ENCODE measurements at places on chromosomes 7 and 10.

GRCh38 chr7:24727154-24728120, 29.8 kb downstream of the GSDME start:
- DNase-seq = no peak

- no peak for DNase-seq
Measured at GRCh38 chr7:81002421-81002820, 83.6 kb upstream of the SEMA3C start.

GRCh38 chr7:67423065-67423464, 426.4 kb downstream of the TYW1 start:
- no peak for DNase-seq

GRCh38 chr10:131116991-131117375, 194.5 kb downstream of the TCERG1L start:
- no peak for DNase-seq

- DNase-seq = no peak
Measured at GRCh38 chr10:17878896-17879295, 69.7 kb downstream of the MRC1 start.

- no peak for DNase-seq
Measured at GRCh38 chr7:90536449-90536848, 59.7 kb upstream of the CDK14 start.

DNA sequence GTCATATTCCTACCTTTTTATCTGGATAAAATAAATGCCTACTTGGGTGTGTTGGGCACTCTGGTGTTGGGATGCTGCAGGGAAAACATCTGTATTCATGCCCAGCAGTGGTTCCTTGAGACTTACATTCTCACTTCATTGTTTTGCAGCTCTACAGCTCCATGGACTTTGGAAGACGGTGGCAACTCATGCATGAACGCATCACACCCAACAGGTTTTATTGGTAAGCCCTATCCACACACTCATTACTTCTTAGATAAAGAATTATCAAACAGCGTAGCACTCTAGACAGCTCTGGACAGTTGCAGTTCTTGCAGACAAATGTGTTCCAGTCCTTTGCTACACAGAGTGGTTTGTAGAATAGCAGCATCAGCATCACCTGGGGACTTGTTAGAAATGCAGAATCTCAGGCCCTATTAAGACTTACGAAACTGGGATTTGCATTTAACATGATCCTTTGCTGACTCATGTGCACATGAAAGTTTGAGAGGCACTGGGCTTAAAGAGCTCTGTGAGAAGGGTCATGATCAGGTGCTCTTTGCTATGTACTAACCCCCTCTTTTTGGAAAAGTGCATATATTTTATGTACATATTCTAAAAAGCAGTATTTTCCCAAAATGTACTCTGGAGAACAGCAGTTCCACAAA, 401.9 kb downstream of the SORCS3 start:
- no peak for DNase-seq

- DNase-seq = no peak
Measured at GRCh38 chr10:94357193-94357592, 5.5 kb downstream of the NOC3L start.

DNA sequence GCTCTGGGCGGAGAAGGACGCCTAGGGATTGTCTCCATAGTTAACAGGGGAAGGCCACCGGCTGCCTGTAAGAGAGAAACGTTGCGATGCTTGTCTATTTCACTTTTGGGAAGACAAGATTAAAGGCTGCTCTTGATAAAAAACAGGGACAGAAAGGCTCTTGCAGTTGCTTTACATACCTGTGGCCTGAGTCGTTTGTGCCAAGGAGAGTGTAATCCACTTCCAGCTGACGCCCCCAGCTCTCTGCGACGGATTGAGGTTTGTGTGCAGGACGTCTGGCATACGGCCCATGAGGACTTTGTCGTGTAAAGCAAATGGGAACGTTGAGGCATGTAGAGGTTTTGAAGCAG, 1.1 kb downstream of the MAP3K8 start:
- no peak for DNase-seq

GRCh38 chr10:27252267-27253000, 11.8 kb upstream of the ACBD5 start:
- peak; percentile 85 for DNase-seq

DNA sequence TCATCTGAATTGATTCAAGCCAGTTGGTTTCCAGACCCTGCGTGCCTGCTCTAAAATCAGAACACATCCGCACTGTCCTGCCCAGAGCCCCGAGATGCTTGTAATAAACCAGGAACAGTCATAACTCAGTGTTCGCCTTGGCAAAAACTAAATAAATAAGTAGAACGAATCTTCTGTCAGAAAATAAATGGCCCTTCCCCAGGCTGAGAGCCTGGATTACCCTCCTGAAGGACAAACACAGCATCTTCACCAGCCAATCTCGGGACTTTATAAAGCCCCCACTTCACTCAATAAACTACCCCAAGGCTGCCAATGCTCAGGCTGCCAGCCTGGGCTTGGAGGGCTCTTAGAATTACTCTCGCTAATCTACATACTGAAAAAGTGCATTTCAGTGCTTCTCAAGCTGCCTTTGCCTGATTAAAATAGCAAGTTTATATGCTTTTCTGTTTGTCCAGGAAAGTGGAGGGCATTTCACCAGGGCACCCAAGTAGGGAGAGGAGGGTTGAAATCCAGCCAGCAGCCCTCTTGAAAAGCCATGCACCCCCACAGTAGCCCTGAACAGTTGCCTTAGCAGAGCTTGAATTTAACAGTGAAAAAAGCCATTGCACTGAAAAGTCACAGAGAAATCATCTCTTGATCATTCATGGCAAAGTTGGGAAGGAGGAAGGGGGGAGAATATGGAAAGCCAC, 136.6 kb downstream of the CALN1 start:
- DNase-seq = no peak

DNA sequence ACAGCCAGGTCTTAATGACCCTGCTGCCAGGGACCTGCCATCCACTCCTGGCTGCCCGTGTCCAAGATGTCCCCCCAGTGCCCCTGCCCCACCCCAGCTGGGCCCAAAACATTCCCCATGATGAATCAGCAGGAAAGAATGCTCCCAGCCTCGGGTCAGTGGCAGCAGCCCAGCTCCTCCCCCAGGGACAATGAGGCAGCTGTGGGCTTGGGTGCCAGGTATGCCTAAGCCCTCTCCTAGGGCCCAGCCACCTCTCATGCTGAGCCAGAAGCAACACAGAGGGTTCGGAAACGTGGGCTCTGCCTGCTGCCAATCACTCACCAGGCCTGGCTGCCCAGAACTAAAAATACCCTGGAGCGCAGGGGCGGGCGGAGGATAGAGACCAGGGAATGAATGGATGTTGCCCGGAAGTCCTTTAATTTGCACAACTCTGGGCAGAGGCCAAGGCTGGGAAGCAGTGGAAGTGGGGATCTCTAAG, 1.5 kb upstream of the LOXL4 start:
- DNase-seq = no peak

- no peak for DNase-seq
Measured at GRCh38 chr7:44325811-44326241, 432 bp upstream of the CAMK2B start.

DNA sequence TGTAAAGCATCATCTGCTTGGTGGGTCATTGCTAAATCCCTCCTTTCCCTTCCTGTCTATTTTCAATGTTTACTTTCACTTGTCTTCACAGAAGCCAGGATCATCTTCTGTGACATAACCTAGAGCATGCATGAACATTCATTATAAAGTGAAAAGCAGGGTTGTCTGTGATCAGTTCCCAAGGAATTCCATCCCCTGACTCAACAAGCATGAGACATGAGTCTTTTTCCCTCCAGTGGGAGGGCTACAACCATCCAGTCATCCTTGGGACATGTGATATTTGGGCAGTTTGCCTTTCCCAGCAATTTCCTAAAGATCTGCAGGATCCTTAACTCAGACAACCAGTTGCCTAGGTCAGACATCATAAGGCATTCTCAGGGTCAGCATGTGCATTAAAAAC, 166.3 kb upstream of the TMEM196 start:
- DNase-seq = no peak

DNA sequence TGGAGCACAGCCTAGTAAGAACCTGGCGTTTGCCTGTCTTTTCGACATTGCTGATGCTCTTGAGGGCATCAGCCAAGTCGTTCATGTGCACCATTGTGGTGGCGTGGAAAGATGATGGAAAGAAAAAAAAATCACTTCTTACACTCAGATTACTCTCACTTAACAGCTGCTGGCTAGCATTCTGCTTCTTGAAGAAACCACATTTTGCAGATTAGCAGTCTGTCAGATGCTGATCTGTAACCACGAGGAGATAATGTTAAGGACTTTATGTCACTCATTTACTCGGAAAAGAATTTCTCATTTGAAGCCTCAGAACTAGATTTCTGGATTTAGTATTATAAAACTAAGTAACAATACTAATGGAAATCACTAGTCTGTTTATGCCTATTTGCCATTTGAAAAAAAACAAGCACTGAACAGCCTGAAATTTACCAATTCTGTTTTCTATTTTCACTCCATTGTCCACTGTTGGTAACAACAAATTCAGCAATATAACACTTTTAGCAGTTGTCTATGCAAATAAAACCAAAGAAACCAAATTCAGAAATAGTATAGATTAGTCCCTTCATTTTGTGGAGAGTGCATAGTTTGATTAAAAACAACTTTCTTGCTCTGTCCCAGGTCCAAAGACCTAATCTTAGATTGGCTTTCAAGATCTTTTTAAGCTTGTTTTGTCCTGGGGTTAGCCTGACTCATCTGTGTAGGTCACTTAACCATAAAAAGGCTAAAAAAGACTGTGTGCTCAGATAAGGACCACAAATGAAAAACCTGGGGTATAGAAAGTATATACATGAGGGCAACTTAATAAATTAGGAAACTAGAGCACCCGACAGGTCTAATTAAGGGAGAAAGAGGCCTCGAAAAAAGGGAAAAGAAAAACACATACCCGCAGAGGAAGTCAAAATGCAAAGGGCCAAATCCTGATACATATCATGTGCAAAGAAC, 67.5 kb downstream of the NT5C2 start:
- peak; percentile 80 for DNase-seq

DNA sequence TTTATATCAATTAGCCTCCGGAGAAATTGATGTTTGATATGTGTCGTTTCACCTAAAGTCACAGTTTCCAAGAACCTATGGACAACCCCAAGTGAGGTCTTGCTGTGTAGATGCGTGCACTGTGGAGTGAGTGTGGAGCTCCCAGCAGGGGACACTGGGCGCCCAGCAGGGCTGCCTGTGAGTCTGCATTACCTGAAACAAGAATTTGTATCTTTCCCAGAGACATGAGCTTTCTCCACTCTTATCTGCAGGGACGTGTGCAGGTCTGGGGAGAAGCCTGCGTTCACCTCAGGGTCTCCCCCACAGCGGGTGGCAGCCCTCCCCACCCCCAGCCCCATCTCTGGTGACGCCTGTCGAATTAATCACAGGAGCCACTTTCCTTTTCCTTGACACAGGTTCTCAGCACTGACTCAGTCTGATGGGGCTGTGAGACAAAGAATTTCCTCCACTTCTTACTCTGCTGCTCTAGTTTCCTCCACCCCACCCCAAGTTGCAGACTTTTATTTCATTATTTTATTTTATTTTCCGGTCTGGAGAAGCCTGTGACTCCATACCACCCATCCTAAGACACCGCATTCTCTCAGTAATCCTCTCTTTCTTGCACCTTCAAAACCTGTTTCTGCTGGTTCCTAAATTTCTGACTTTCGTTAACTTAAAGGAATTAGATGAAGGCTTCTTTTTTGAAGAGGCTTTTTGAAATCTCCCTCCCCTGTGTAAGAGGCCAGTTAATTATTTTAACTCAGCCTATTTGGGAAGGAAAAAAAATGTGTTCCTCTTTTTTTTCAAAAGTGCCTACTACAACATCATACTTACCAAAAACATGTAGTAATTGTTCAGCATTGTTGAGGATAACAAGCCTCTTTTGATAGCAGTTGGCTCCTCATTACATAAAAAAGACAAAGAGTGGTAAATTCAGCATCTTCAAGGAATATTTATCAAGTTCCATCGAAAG, 17.0 kb upstream of the INSIG1 start:
- DNase-seq = no peak

- DNase-seq = no peak
Measured at GRCh38 chr10:110759523-110759922, 112.2 kb upstream of the PDCD4 start.

DNA sequence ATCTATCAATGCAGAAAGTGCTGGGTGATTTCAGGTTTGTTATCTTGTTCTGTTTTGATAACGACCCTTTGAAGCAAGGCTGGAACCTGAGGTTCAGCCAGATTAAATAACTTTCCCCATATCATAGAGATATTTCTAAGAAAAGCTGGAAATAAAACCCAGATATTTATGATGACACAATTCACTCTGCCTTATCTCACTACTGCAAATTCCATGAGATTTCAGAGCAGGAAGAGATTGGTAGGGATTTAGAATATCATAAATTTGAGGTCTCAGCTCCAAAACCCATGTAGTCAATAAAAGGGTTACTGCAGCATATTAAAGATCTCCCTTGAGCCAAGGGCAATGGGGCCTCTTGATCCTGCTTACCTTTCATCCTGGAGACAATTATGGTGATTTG, 692.5 kb upstream of the IGFBP3 start:
- no peak for DNase-seq

- DNase-seq = no peak
Measured at GRCh38 chr7:19091550-19092200, 25.8 kb downstream of the TWIST1 start.

DNA sequence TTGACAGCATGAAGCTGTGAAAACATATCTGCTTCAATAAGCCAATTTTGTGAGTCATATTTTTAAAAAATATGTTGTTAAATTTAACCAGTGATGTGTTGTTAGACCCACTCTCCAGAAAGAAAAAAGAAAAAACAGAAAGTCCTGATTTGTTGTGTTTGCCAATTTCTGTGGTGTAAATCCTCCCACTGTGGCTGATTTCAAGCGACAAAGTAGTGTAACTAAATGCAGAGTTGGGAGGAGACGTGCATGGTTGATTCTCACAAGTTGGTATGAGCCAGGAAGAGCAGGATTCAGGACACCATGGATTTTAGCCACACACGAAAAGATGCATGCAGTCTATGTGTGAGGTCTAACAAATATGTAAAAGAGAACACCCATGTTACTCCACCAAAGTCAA, 139.1 kb downstream of the CCDC3 start:
- no peak for DNase-seq

DNA sequence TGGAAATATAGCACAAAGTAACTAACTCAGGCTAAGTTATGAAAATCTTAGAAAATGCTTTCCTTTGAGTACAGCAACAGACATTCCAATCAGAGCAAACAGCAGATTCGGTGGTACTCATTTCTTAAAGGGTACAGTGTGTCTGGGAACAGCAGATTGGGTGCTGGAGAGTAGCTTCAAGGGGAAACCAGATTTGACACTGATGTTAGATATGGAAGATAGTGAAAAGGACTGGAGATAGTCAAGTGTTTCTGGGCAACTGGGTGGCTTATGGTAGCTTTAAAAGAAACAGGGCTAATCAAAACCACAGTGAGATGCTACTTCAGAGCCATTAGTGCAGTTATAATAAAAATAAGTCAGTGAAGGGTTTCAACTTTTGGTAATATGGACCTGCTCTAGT, 12.1 kb upstream of the UMAD1 start:
- DNase-seq = no peak

GRCh38 chr7:138948403-138948802, 32.8 kb downstream of the KIAA1549 start:
- DNase-seq = no peak

Measured in GM06990 (cell line).